Stimulated activated CD4-positive, alpha-beta T cell treated with anti-CD3 and anti-CD28 coated beads, Interleukin-12 subunit alpha, Interleukin-12 subunit beta, amount 100 ng/mL, for 4 hours (primary cell): ENCODE measurements at places on chromosomes 2 and 18.
A peak's percentile ranks its signal among the peaks of the same experiment; 100 is the strongest.

DNA sequence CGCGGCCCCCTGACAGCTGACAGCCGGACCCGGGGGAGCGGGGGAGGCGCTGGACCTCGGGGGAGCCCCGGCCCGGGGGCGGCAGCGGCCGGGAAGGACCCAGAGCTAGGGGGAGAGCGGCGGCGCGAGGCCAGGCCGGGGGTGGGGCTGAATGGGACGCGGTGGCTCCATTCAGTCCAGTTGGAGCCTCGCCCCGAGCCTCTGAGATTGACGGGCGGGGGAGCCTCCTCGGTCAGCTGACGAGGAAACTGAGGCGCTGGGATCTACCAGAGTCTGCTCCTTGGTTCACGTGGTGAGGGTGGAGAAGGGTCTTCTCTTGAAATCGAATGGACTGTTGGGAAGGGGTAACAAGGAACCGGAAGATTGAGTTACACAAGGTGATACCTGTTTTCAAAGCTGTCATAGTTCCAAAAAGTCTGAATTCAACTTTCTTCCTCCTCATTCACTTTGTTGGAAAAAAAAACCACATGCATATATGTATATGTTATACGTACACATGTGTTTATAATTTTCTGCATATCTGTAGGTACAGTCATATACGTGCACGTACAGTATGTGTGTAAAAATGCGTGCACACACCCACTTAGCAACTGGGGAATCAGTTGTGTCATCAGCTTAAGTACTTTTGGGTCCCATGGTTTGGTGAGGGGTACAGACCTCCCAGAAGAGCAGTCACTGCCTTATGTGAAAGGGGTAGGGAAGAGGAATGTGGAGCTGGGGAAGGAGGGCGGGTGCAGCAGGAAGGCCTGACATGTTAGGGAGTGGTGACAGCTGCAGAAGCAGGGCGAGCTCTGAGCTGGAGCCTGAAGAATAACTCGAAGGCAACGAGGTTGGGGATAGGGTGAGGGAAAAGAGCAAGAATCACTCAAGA is 628 bp downstream of the PPP1R7 start:
- DNase-seq = no peak

DNA sequence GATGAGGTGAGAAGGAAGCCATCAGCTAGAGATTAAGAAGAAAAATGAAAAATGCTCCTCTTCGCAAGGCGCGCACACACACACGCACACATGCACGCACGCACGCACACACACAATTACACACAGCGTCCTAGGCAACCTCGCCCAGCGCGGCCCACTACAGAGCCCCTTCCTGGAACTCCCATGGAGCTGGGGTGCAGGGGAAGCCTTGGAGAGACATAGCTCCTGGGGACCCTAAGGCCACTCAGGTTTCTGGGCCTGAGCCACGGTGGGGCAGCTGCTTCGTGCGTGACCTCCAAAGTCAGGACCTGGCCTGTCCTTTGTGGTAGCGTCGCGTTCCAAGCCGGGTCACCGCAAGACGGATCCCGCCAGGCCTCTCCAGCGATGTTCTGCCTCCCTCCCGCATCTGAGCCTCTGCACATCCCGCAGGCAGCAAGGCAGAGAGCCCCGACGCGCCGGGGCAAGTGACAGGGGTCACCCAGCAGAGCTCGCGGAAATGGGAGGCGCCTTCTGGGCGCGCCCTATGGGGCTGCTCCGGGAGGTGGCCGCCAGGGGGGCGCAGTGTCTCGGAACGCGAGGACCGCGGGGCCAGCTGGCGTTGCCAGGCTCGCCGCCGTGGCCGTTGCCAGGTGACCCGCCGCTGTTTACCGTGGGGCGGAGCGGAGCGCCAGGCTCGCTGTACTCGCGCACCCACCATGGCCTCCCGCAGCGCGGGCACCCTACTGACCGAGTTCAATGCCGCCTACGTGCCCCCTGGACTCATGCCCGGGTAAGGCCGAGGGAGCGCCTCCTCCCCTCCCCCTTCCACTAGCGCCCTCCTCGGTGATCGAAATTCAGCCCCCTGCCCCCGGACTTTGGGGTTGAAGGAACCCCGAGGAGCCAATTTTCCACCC is 79.0 kb downstream of the CIB4 start:
- DNase-seq = peak; percentile 12

GRCh38 chr2:153268941-153269461 is 209.6 kb downstream of the RPRM start:
- no peak for DNase-seq

- no peak for DNase-seq
These were observed 799.6 kb upstream of the CHAC2 start for GRCh38 chr2:52968043-52968442.

DNA sequence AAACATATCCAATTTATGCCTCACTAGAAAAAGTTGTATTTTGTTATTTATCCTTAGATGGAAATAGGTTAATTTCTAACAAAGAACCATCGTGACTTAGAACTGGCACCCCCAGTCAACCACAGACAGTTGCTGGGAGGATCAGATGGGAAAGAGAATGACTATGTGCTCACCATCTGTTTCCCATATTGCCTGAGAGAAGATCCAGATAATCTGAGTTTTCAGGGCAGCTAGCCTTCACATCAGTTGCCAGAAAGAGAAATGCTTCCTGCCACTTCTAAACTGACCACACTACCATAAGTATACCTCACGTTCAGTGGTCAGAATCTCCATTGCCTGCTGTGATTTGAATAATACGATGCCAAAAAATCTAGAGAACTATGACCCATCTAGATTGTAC is 28.4 kb upstream of the NEB start:
- no peak for DNase-seq

DNA sequence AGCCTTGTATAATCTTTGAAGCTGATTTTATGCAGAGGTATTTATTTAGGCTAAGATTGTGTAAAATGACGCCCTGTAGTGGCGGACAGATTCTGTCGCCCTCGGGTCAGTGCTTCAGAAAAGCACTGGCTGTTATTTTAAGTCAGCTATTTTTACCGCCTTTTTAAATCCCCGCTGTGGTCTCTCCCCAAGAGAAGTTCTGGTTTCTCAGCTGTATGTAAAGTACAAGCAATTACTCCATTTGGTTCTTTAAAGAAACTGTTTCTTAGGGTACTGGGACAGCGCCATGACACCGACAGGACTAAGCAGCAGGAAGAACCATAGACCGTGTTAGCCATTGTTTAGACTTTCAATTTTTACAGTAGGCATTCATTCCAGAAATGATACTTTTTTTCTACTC is 65.0 kb downstream of the UGGT1 start:
- no peak for DNase-seq

DNA sequence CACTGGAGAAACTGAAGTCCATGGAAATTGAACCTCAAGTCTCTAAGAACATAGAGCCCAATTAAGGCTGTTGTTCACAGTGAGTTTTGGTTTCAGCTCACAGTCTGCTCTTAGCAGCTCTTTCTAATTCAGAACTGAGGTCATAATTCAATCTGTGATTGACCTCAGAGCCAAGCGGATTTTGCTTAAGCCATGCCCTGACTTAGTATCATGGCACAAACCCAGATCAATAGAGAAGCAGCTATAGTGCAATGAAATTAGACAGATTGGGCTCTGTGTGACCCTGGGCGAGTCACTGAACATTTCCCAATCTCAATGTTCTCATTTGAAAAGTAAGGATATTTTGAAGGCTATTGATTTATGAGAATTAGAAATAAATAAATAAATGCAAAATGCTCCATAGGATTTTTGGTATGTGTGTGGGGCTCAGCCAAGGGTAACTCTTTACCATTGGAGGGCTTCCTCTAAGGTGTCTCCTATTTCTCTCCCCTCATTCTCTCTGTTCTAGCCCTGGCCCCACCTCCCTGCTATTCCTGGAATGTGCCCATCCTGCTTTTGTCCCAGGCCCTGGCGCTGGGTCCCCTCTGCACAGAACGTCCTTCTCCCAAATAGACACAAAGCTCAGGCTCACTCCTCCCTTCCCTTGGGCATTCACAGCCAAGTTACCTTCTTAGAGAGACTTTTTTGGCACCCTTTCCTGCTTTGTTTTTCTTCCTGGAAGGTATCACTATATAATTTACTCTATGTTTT is 239.6 kb downstream of the LPIN1 start:
- no peak for DNase-seq

DNA sequence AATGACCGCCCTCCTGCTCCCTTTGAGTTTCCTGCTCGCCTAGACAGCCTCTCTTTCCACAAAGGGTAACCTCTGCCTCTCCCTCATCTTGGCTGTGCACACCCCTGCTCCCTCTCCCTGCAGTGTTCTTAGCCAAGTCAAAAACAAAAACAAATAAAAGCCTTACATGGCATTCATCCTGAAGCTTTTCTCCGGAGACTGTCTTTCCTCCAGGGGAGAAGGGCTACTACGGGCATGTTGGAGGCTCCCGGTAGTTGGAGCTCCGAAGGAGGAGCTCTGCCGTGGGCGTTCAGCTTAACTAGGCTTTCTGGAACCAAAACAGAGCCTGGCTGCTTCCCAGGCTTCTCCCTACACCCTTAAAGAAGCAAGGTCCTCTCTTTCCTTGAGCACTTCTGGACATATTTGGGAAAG is 104.2 kb downstream of the TPGS2 start:
- no peak for DNase-seq

GRCh38 chr18:61892683-61893308 is at the start of gene RNF152:
Gene RNF152, minus strand, starts transcription at chr18:61893007. Its CDS starts 76,544 bp downstream, at chr18:61816463.
- DNase-seq = peak; percentile 16

DNA sequence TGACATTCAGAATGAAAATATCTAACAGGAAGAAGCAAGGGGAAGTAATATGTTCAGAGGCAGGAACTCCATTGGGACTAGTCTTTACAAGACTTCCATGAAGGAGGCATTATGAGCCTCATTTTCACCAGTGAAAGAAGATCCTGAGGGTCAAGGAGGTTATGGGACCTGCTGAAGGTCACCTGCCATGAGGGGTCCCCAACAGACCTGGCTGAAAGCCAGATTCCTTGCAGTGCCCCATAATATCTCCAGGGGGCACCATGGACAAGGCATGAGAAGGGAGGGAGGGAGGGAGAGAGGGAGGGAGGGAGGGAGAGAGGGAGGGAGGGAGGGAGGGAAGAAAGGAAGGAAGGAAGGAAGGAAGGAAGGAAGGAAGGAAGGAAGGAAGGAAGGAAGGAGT is 27.9 kb downstream of the XDH start:
- no peak for DNase-seq

- DNase-seq = no peak
These were observed 45.2 kb downstream of the PRKCE start for GRCh38 chr2:45696708-45697107.

- DNase-seq = no peak
These were observed 101.3 kb downstream of the DNAH7 start for GRCh38 chr2:195967336-195967735.

- DNase-seq = no peak
These were observed 492.7 kb downstream of the PIK3C3 start for GRCh38 chr18:42447688-42448087.

- DNase-seq = no peak
These were observed 147.6 kb downstream of the CLIP4 start for GRCh38 chr2:29262681-29263260.

DNA sequence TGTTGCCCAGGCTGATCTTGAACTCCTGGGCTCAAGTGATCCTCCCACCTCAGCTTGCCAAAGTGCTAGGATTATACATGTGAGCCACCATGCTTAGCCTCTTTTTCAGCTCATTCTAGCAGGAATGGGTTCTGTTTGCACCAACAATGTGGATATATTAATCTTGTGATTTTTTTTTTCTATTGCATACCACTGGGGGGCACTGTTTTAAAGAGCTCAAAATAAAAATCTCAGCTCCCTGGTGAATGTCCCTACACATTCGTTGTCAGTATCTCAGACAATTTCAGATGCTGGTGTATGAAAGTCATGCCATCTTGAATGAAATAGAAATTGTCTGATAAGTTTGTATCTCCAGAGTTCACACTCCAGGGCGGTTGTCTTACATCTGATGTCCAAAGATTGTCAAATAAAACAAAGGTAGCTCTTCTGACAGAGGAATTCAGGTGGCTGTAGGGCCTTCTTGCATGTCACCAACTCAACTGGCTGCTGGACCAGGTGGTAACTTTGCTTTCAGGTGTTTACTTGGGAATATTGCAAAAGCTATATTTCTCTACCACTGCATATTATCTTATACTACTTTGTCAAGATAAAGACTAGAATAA is 3.1 kb upstream of the MATN3 start:
- DNase-seq = no peak

DNA sequence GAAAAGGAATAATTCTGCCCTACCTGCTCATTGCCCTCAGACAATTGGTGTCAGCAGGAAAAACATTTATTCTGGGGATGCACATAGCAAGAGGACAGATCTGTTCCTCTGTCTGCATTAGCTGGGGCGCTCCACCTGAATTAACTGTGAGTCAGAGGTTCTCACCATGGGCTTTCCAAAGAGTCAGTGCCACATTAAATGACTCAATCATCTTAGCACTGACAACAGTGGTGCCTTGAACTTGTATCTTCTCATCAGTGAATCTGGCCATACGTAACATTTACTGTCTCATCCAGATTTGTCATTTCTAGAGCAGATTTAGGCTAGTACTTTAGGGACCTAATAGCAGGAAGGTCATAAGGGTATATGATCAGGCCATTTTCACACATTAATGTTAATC is 358.1 kb upstream of the CRIM1 start:
- no peak for DNase-seq

DNA sequence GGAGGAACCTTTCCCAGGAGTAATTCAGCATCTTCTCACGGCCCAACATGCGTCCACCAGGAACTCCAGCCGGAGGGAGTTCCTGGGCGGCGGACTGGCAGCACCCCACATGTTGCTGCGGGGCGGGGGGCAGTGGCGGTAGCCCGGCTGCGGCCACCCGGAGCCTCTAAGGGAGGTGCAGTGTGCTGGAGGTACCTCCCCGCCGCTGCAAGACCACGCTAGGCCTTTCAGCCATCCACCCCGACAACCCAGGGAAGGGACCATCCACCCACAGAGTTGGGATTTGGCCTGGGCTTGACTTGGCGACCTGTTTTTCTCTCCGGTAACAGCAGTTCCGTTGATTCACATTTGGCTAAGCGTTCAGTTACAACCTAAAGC is 625 bp downstream of the LYPD6 start:
- DNase-seq = no peak

- DNase-seq = no peak
These were observed 217.0 kb downstream of the TWIST2 start for GRCh38 chr2:239064891-239065290.

GRCh38 chr2:45855374-45855773 is 203.9 kb downstream of the PRKCE start:
- no peak for DNase-seq

DNA sequence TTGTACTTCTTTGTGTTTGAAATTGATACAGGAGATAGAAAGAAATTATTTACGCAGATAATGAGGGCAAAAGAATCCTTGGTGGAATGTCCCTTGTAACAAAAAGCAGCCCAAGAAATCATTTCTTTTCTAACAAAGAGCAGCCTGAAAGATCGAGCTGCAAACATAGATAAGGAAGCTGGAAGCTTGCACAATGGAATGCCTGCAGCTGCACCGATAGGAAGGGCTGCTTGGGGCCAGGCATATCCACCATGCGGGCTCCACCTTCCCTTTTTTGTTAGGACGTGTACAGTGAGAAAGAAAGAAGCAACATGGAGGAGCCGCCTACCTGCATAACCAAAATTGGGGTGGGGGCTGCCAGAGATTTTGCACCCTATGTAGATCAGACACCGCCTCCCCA is 568.7 kb downstream of the METTL4 start:
- no peak for DNase-seq

GRCh38 chr2:85077859-85078419 is 55.3 kb upstream of the TCF7L1 start:
- no peak for DNase-seq
